ENCODE measurements at places on chromosomes 11 and 22.

DNA sequence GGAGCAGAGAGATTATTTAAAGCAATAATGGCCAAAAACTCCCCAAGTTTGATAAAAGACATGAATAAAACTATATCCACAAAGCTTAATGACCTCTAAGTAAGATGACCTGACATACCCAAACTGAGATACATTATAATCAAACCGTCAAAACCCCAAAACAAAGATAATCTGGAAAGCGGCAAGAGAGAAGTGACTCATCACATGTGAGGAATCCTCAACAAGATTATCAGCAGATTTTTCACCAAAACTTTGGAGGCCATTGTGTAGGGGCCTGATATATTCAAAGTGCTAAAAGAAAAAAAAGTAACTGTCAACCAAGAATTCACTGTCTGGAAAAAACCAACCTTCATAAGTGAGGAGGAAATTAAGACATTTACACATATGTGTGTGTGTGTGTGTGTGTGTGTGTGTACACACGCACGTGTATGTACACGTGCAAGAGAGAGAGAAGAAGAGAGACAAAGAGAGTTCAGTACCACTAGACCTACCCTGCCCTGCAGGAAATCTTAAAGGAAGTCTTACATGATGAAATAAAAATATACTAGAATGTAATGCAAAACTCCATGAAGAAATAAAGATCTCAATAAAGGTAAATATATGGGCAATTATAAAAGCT, 752.4 kb downstream of the NELL1 start:
- DNase-seq, result no peak

GRCh38 chr11:127042445-127042844, 41.9 kb upstream of the KIRREL3 start:
- no peak for DNase-seq

DNA sequence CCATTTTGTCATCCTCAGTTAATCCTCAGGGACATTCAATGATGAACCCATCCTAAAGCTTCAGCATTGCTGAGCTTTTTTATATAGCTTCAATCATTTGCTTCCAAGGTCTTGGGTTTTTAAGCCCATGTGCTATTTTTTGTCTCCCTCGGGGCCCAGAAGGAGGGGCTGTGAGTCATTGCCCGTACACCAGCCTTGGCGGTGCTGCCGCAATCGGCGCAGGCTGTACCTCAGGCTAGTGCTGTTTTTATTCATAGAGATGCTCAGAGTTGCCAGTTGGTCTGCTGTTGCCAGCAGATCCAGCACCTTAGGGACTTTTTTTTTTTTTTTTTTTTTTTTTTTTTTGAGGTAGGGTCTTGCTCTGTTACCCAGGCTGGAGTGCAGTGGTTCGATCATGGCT, 35.5 kb downstream of the ACO2 start:
- DNase-seq, result no peak

DNA sequence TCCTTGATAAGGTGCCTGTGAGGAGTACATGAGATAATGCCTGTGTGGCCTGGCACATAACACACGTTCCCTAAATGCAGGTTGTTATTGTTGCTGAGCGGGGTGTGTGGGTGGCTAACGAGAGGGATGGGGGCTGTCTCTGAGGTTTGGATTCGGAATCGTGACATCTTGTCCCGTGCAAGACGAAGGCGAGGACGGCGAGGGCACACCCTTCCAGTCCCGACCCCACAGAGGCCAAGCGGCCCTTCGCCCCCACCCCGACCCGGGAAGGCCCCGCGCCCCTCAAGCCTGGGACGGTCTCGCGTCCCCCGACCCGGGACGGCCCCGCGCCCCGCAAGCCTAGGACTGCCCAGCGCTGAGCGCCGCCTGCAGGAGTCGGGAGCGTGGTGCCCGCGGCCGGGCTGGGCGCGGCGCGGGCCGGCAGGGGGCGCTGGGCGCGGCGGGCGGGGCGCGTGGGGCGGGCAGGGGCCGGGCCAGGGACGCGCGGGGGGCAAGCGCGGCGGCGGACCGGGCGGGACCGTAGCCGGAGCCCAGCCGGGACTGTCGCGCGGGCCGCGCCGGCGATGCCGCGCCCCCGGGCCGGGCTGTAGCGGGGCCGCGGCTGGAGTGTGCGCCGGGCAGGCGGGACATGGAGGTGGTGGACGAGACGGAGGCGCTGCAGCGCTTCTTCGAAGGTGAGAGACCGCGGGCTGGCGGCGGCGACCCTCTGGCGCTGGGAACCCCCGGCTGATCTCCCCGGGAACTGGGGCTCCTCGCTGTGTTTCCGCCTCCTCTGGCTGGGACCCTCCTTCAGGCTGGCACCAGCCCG, at the start of gene MYRF:
Gene MYRF, plus strand, starts transcription at position 520 of the 808 bp plus-strand sequence. Its CDS starts 109 bp downstream, at position 629.
- peak; percentile 68 for DNase-seq

DNA sequence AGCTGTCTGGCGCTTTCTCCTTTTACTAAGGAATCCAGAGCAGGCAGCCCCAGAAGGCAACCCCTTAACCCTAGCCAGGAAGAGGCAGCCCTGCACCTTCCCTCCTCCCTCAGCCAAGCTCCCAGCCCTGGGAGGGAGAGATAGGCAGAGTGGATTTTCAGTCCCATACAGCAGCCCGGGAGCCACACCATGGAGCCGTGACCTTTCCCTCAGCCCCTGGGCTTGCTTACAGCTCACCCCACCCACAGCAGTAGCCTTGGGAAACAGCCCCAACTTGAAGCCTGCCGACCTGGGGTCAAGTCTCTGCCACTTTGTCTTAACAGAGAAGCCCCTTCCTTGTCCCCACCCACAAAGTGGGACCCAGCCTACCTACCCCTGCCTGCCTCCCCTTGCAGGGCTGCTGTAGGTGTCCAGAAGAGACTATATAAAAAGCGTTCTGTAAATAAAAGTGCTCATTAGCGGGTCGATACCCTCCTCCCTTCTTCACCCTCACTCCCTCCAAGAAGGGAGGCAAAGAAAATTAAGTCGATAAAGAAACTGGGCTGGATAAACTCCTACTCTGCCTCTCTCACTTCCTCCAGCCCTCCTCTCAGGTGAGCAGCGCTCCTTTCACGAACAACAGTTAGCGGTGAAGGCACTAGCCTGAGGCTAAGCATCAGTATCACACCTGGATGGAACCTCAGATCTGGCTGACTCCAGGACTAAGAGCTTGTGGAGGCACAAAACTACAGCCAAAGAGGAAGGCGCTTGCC, 4.2 kb downstream of the TST start:
- DNase-seq, result no peak

- no peak for DNase-seq
Observed at GRCh38 chr11:17600316-17601255, 53.5 kb downstream of the OTOG start.

GRCh38 chr11:32905028-32905667, 12.5 kb downstream of the QSER1 start:
- DNase-seq, result no peak

DNA sequence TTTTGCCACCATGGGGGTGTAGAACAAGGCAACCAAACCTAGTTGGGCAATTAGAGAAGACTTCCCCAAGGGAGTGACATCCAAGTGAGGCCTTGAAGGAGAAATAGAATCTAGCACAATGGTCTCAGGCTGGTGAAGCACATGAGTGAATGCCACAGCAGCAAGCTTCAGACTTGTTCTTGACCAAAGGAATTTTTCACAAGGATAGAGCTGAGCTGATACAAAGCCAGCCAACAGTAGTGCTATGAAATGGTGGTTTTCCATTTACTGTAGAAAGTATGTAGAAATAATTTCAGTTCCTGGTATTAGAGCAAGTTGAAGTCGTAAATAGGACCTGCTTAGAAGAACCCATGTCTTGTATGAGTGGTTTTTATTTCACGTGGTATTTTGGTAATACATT, 148.3 kb upstream of the RASSF10 start:
- DNase-seq, result no peak

- DNase-seq, result peak; percentile 39
Observed at GRCh38 chr22:42820045-42820763, 36.9 kb downstream of the ARFGAP3 start.

GRCh38 chr11:1953489-1954266, 6.5 kb downstream of the MRPL23 start:
- no peak for DNase-seq

- DNase-seq, result no peak
Observed at GRCh38 chr11:129999407-129999806, 3.2 kb downstream of the PRDM10 start.

DNA sequence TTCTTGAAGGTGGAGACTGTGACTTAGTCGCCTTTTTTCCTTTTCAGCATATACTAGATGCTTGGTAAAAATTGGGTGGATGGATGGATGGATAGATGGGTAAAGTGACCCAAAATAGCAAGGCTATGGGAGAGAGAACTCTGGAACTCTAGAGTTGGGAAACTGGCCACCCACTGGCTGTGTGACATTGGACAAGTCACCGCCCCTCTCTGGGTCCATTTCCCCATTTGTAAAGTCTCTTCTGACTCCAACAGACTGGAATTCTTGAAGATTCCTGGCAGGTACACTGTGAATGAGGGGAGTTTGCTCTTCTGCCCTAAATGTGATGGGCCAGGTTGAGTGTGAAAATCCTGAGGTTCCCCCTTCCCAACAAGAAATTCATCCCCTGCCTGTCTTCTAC, 8.0 kb downstream of the TKFC start:
- DNase-seq, result no peak

DNA sequence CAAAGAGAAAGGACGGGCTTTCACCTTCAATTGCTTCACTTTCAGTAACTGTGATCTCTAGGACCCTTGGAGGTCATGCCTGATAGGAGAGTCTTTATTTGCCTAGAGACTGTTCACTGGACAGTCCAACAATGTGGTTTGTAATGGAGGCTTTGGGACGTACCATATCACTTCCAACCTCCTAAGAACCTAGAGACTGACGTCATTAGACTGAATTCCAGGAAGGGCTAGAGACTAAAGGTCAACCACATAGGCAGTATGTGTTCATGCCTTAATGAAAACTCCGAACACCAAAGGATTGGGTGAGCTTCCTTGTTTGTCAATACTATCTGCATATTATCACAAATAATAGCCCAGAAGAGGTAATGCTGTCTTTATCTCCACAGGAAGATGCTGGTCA, 53.7 kb upstream of the CNTN5 start:
- DNase-seq, result no peak

GRCh38 chr22:19002684-19003038, 66.6 kb upstream of the PRODH start:
- no peak for DNase-seq

DNA sequence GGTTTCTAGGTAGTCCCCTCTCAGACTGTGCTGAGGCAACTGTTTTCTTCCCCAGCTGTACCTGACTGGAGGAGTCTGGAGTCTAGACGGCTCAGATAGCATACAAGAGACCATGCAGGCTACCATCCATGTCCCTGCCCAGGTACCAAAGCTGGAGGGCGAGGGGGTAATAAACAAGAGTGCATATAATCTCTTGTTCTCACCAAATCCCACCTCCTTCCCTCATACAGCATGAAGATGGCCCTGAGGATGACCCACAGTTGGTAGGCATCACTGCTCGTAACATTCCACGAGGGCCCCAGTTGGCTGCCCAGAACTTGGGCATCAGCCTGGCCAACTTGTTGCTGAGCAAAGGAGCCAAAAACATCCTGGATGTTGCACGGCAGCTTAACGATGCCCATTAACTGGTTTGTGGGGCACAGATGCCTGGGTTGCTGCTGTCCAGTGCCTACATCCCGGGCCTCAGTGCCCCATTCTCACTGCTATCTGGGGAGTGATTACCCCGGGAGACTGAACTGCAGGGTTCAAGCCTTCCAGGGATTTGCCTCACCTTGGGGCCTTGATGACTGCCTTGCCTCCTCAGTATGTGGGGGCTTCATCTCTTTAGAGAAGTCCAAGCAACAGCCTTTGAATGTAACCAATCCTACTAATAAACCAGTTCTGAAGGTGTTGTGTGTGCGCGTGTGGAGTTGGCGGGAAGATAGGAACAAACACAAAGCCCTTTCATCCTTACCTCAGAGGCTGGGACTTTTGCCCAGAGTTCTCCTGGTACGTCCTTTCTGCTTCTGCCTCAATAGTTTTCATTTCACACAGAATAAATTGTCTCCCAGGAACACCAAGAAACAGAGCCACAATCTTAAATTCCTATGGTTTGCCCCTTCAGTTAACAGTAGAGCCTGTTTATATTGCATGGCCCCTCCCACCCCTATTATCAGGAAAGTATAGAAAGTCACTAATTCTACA, 8.5 kb downstream of the HMBS start:
- DNase-seq, result no peak

- no peak for DNase-seq
Observed at GRCh38 chr11:110892741-110893285, 180.6 kb upstream of the ARHGAP20 start.

DNA sequence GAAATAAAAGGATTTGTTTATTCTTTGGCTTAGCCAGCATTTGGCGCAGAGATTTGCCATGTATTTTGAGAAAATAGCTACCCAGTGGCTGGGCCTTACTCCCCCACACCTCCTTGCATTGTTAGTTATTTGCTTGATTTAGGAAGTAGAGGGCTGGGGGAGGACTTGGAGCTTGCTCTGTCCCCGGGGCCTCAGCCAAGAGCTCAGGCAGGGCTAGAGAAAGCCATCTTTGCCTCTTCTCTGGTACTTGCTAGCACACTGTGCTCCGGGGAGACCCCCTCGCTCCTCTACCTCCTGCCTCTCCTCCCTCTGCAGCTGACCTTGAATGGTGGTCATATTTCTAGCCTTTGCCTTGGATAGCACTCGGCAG, 93.0 kb downstream of the SCN3B start:
- no peak for DNase-seq

DNA sequence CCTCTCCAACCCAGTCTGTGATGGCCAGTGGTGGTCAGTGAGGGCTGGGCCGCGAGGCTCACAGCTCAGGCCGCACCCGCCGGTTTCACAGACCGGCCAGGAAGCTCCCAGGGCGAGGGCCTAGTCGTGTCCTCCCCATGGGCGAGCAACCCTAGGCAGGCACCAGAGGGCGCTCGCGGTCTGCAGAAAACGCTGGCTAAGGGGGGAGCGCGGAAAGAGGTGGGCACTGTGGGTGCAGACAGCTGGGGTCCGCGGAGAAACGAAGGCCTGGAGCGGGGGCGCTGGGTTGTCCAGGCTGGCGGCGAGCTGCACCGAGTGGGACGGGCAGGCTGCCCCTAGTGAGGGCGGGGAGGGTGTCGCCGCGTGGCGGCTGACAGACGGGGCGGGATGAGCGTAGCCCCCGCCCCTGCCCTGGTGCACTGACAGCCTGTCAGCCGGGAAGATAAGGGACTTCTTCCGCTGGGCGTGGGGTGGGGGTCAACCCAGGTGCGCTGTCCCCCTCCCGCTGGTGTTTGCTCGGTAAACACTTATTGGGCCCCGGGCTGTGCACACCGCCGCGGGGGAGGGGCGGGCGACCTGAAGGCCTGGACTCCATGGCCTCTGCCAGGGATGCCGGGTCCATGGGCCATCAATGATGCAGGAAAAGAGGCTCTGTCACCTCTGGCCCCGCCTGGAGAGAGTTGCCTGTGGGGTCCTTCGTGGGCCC, 7.5 kb downstream of the GP1BB start:
- peak; percentile 82 for DNase-seq
